ENCODE measurements at places on chromosomes 7 and 10.

DNA sequence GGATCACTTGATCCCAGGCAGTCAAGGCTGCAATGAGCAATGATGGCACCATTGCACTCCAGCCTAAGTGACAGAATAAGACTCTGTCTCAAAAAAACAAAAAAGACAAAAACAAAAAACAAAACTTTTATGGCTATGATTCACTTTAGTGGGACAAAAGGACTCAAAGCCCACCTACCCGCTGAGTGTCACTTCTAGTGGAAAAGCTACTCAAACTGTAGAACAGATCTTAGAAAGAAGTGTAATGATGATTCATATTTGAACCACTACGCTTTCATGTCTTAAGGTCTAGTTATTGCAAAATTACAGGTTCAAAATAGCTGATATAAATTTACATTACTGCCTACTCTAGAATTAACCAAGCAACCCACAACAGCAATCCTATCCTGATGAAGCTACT is 47.1 kb upstream of the OTUD1 start:
- DNase-seq = no peak

- no peak for DNase-seq
Observed at GRCh38 chr10:49228677-49229076, 40.5 kb upstream of the TMEM273 start.

DNA sequence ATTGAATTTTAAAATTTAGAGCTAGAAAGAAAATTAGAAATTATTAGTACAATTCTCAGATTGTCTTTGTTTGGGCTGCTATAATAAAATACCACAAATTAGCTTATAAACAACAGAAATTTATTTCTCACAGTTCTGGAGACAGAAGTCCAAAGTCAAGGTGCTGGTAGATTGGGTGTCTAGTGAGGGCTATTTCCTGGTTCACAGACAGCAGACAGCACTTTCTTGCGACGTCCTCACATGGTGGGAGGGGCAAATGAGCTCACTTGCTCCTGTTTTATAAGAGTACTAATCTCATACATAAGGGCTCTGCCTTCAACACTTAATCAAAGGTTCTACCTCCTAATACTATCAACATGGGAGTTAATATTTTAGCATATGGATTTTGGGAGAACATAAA is 134.1 kb downstream of the MDFIC start:
- DNase-seq = no peak

DNA sequence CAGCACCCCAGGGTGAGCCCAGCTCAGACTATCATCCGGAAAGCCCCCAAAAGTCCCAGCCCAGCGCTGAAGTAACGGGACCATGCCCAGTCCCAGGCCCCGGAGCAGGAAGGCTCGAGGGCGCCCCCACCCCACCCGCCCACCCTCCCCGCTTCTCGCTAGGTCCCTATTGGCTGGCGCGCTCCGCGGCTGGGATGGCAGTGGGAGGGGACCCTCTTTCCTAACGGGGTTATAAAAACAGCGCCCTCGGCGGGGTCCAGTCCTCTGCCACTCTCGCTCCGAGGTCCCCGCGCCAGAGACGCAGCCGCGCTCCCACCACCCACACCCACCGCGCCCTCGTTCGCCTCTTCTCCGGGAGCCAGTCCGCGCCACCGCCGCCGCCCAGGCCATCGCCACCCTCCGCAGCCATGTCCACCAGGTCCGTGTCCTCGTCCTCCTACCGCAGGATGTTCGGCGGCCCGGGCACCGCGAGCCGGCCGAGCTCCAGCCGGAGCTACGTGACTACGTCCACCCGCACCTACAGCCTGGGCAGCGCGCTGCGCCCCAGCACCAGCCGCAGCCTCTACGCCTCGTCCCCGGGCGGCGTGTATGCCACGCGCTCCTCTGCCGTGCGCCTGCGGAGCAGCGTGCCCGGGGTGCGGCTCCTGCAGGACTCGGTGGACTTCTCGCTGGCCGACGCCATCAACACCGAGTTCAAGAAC is 1.1 kb downstream of the VIM start:
- DNase-seq = peak; percentile 92

- no peak for DNase-seq
Observed at GRCh38 chr10:6017781-6018354, 40.5 kb upstream of the IL15RA start.

DNA sequence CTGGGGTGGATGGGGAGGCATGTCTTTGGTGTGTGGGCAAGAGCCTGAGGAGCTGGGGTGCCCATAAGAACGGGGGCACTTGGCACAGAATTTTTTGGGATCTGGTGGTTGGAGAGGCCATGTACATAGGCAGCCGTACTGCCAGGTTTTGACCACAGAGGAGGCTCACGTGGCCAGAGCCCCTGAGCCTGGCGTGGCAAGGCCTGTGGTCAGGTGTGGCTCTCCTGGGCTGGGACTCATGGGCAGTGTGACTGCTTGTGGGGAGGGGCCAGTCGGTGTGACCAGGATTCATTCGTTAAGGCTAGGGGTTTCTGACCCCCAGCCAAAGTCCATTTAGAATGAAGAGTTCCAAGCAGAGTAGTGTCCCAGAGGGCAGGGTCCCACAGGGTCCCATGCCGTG is 38.2 kb downstream of the AGAP3 start:
- DNase-seq = no peak

GRCh38 chr10:78619115-78619851 is 449.5 kb upstream of the ZMIZ1 start:
- DNase-seq = no peak

DNA sequence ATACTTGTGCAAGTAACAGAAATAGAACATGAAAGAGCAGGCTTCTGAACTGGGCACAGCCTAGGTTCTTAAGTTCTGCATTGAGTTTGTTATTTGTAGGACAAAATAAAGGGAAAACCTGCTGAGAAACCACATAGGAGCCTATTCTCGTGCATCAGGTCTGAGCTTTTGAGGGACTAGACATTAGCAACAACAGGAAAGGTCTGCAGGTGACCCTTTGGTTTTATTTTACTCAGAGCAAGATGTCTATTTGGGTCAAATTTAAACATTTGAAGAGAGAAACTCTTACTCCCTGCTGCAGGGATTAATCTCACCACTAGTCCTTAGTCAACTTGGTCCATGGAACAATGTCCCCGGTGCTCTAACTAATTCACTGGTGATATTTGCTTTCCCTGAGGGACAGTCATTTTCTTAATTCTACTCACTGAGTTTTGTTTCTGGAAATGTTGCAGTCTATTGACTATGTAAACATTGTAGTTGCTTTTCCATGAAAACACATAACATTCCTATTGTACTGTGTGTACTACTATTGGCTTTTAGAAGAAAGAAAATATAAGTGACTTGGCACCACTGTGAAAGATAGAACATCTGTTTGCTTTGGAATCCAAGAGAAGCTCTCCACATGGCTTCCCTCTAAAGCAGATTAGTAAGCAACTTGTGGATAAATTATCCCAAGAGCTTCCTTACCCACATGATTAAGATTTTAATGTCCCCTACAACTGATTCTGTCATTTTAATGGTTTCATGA is 108.2 kb downstream of the CHRM2 start:
- DNase-seq = no peak

DNA sequence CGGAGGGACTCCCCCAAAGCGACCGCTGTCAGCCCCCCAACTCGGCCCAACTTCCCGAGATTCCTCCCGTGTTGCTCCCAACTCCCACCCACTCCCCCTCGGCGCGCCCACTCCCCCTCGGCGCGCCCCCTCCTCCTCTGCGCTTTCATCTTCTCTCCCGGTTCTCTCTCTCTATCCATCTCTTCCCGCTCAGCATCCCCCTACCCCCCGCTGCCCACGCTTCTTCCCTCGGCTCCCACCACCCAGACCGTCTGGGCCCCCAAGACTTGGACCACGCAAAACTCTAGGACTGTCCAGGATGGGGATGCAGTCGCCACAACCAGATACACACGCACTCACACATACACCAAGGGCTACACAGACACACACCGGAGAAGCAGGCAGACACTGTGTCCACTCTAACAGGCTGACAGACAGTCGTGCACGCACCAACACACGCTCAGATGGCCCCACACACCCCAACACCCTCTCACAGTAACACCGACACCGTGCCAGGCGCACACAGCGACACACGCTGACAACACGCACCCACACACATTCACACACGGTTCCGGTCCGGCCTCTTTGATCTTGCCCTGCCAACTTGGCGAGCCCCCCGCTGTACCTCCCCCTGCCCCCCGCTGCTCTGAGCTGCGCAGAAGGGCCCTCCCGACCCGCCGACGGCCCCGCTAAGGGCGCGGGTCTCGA is 1.1 kb downstream of the GRID1 start:
- no peak for DNase-seq

- no peak for DNase-seq
Observed at GRCh38 chr10:71966046-71967004, 2.1 kb downstream of the CHST3 start.

- DNase-seq = peak; percentile 73
Observed at GRCh38 chr10:97312897-97313296, 6.2 kb upstream of the FRAT1 start.

- no peak for DNase-seq
Observed at GRCh38 chr10:97411406-97411805, 10.3 kb upstream of the RRP12 start.

DNA sequence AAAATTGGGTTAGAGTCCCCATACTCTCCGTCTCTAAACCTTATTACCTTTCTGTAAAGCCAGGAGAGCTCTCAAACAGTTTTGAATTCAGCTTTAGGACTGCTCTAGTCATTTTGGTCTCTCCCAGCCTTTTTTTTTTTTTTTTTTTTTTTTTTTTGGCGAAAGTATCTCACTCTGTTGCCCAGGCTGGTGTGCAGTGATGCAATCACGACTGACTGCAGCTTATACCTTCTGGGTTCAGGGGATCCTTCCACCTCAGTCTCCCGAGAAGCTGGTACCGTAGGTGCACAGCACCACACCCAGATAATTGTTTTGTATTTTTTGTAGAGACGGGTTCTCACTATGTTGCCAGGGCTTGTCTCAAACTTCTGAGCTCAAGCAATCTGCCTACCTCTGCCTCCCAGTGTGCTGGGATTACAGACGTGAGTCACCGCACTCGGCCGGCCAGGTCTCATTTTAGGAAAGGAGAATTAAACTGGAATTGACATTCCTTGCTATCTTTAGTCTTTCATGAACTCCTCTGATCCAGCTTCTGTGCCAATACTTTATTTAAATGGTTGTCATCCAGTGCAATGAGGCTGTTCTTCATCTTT is 31.4 kb upstream of the RSU1 start:
- DNase-seq = no peak

GRCh38 chr7:131173145-131173890 is 154.4 kb upstream of the MKLN1 start:
- no peak for DNase-seq

GRCh38 chr10:106957823-106958588 is 206.5 kb downstream of the SORCS1 start:
- DNase-seq = peak; percentile 39

GRCh38 chr7:96236198-96237039 is 85.5 kb downstream of the SLC25A13 start:
- DNase-seq = peak; percentile 87

GRCh38 chr7:148116829-148117403 is 473.6 kb upstream of the C7orf33 start:
- no peak for DNase-seq

GRCh38 chr10:68954904-68955303 is 1.1 kb upstream of the DDX21 start:
- no peak for DNase-seq

DNA sequence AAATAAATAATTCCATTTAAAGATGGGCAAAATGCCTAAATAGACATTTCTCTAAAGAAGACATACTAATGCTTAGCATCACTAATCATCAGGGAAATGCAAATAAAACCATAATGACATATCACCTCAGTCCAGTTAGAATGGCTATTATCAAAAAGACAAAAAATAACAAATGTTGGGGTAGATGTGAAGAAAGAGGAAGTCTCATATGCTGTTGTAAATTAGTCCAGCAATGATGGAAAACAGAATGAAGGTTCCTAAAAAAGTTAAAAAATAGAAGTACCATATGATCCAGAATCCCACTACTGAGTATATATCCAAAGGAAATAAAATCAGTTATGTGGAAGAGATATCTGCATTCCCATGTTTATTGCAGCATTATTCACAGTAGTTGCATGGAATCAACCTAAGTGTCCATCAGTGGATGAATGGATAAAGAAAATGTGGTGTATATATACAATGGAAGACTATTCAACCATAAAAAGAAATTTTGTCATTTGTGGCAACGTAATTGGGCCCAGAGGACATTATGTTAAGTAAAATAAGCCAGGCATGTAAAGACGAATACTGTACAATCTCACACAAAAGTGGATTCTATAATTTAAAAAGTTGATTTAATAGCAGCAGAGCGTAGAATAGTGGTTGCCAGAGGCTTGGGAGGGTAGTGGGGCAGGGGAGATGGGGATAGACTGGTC is 52.0 kb downstream of the TCAF1 start:
- DNase-seq = no peak

DNA sequence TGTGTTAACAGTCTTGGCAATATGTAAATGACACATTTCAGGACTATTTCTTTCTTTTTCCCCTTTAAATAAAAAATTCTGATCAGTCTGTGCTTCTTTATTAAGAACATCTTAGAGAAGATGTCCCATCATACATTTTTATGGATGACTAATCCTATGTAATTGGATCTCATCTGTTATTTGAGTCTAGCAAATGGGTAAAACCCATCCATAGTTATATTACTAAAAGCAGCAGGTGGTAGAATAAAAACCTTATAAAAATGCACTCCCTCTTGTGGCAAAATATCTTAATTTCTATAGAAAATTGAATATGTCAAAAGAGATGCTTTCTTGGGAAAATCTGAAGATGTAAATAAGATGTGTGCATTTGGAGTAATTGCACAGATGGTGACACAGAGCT is 35.3 kb downstream of the TRRAP start:
- DNase-seq = no peak

GRCh38 chr7:16471933-16472332 is 6.4 kb upstream of the SOSTDC1 start:
- DNase-seq = no peak

- DNase-seq = no peak
Observed at GRCh38 chr7:137458399-137458798, 114.9 kb upstream of the PTN start.

GRCh38 chr10:35532141-35532540 is 73.0 kb upstream of the GJD4 start:
- no peak for DNase-seq

DNA sequence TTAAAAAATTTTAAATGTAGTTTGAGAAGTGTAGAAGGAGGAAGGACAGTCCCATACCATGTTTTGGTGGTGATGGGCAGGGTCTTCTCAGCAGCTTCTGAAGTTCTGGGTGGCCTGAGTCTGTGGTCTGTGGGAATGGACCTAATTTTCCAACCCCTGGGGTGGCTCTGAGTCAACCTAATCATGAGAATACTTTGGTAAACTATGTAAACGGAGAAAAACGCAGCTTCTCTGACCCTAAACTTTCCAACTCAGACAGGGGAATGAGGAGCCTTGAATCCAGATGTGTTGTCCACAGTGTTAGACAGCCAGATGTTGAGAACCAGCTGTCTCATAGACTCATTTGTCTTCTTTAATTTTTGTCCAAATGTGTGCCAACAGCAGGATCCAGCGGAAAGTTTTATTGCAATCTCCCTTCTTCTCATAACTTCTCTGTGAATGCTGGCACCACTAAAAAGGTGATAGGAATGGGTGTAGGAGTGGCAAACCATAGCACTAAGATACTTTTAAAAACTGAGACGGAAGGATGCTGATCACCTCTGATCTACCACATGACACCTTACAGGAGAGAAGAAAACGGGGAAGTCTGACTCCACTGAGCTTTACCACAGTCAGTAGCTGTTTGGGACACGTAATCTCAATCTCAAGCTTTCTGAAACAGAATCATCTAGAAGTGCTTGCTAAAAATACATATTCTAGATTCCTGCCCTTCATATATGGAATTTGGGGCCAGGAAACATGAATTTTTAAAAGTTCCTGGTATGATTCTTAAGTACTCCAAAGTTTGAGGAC is 90.5 kb upstream of the PHYHIPL start:
- no peak for DNase-seq
